Hippocampal formation (tissue), 2 donors: ENCODE measurements at places on chromosomes 7 and 10.
A peak's percentile ranks its signal among the peaks of the same experiment; 100 is the strongest.

- no peak for DNase-seq
Observed at GRCh38 chr10:80284522-80284921, 4.9 kb downstream of the MAT1A start.

- DNase-seq = no peak
Observed at GRCh38 chr10:100377830-100378229, 30.8 kb downstream of the SCD start.

DNA sequence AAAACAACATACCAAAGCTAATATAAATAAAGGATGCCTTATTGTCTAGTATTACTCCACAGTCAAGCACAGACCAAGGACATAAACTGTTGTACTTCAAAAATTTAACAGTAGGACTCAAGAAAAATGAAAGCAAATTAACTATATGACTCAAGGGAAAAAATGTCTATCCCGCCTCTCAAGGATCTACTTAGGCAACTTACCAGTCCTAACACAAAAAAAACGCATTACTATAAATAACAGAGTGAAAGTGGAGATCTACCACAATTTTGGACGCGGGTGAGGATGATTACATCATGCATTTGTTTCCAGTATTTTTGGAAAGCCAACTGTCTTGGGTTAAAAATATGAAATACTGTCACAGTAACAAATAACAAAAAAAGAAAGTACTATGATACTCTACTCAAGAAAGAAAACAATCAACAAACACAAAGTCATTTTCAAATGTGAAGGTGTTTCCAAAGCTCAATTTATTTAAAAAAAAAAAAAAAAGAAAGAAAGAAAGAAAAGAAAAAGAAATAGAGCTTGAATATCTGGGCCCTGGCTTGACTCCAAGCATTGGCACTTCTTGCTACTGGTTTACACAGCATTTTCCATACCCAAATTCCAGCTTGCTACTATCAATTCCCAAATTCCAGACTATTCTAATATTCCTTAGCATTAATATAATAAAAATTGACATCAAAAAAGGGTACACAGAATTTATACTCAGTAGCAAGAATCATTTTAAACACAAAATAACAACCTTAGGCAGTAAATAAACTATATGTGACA lies 99.4 kb downstream of the RSU1 start:
- no peak for DNase-seq

GRCh38 chr7:45007106-45007505 lies 7.1 kb downstream of the CCM2 start:
- DNase-seq = peak; percentile 19

GRCh38 chr10:43667317-43667731 lies 18.6 kb upstream of the ZNF32 start:
- DNase-seq = no peak

DNA sequence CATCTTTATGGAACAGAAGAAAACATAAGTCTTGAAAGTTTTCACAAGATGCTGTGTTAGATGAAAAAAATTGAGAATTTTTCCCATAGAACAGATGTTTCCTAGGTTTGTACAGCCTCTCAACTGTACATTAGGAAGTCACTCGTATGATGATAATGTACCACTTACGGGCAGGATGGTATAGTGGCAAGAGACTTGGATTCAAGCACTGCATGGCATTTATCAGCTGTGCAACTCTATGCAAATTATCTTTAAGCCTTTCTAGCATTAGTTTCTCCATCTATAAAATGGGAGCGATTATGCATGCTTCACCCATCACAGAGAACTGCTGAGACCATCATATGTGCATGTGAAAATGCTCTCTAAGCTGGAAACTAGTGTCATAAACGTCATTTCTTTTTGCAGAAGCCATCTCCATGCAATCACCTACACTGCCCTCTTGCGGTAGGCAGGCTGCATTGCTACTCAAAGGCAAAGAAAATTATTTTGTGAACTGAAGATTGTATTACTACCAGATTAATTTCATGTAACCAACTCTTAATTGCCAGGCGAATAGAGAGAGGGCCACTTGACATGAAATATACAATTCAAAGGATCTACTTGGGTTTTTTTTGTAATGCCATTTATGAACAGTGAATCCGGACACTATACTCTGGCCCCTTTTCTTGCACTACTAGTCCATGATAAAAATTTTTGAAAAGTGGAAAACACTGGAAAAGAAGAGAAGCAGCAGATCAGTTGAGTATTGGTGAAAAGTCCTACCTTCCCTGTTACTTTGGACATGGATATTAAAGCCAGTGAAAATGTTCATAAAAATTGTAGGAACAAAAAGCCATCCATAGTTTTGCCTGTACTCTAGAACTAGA lies 102.3 kb downstream of the JAZF1 start:
- peak; percentile 8 for DNase-seq

- DNase-seq = no peak
Observed at GRCh38 chr7:102389810-102390209, 6.4 kb upstream of the PRKRIP1 start.

DNA sequence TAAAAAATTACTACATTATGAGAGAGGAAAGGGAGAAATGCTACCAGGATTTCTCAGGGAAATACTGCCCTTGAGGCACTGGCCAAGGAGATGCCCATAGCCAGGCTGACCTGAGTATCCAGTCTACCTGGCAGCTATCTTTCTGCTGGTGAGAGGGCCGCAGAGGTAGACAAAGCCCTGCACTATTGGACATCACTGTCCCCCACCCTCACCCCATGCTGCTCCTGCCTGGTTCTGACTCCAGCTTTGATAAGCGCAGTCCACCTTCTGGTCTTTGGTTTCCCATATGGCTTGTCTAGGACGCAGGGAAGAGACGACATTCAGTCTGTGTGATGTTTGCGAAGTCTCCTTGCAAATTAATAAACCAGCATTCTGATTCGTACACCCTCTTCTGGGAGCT lies 3.7 kb downstream of the ITPRIP start:
- DNase-seq = no peak

- no peak for DNase-seq
Observed at GRCh38 chr10:614139-614711, 75.2 kb downstream of the DIP2C start.

DNA sequence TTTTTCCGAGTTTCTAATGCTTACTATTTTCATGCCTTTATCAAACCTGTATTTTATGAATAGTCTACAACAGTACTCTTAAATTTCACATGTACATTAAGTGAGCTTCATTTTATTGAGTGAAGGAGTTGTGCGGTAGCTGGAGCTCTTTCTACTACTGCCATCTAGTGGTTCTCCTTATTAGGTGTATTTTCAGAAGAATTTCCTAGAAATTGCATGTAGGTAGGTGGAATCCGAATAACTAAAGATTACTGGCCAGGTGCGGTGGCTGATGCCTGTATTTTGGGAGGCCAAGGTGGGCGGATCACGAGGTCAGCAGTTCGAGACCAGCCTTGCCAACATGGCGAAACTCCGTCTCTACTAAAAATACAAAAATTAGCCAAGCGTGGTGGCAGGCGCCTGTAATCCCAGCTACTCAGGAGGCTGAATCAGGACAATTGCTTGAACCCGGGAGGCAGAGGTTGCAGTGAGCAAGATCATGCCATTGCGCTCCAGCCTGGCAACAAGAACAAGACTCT lies 38.3 kb downstream of the LRRC72 start:
- DNase-seq = no peak

- DNase-seq = no peak
Observed at GRCh38 chr7:77516085-77516484, 21.0 kb upstream of the PTPN12 start.

- DNase-seq = no peak
Observed at GRCh38 chr7:29445736-29446135, 117.9 kb upstream of the PRR15 start.

DNA sequence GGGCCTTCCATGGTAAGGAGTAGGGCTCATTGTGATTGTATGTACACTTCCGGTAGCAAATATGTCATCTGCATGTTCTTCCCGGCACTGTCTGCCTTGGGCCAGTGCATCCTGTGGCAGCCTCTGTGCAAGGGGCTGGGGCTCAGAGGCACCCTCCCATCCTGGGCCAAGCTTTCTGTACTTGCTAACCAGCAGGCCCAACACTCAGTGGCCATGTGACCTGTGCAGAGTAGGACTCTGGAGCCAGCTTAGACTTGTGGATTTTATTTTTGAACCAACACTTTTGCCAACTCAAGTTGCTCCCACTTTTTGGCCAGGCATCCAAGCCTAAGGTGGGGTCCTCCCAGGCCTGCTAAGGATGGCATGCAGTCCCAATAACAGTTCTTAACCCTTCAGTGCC lies 25.0 kb downstream of the LDB3 start:
- no peak for DNase-seq

GRCh38 chr7:145737617-145738016 lies 379.0 kb upstream of the CNTNAP2 start:
- no peak for DNase-seq

GRCh38 chr10:101228153-101228965 lies 904 bp downstream of the LBX1 start:
- DNase-seq = no peak

- no peak for DNase-seq
Observed at GRCh38 chr10:103756277-103756869, 99.0 kb downstream of the SH3PXD2A start.

DNA sequence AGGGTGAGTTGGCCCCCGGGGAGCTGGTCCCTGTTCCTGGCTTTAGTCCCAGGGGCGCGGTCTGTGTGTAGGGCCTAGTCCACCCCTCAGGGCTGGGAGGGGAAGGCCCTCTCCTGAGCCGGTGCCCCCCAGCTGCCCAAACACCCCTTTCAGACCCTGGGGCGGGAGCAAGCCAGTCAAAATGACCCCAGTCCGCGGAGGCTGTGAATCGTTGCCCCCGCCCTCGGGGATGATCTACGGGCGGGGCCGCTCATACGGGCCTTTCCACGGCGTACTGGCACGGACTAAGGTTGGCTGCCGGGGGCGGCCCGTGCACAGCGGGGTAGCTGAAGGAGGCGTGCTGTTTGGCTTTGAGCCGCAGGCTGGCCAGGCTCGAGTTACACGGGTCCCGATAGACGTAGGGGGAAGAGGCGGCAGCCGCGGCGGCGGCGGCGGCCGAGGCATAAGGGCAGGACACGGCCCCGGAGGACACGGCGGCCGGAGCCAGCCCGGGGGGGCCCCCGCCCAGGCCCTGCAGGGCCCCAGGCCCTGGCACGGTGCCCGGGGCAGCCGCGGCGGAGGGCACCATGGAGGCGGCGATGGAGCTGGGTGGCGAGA lies 4.3 kb downstream of the ELOVL3 start:
- no peak for DNase-seq

- peak; percentile 76 for DNase-seq
Observed at GRCh38 chr10:71319042-71319799, at the start of gene SLC29A3. TSS of gene SLC29A3 (plus strand) at chr10:71319259. CDS start at chr10:71319310, 51 bp downstream.

DNA sequence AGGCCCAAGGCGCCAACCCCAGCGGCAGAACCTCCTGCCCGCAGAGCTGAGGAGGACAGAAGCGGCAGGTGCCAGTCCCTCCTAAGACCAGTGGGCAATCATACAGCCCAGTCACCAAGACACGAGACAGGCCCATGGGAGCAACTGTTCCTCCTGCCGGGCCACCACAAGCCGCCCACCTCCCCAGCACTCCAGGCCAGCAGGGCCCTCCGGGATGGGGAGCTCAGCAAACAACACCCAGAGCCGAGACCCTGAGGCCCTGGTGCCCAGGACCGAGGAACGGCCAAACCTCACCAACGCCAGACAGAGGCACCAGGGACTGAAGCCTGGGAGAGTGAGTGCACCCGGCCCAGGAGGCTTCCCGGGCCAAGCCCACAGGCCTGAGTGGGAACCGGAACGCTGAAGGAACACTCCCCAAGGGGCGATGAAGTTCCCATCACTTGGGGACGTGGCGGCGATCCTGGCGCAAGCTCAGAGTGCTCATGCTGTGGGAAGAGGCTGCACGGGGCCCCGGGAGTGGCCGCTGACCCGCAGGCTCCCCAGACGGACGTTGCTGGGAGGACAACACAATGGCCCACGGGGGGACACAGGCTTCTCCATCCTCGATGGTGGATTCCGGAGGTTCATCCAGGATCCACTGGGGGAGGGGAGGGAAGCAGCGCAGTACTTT lies 35.1 kb downstream of the GPER1 start:
- no peak for DNase-seq

GRCh38 chr10:105150259-105150880 lies 509.3 kb downstream of the SORCS3 start:
- DNase-seq = no peak

- DNase-seq = no peak
Observed at GRCh38 chr7:45085619-45086200, 3.1 kb downstream of the NACAD start.

DNA sequence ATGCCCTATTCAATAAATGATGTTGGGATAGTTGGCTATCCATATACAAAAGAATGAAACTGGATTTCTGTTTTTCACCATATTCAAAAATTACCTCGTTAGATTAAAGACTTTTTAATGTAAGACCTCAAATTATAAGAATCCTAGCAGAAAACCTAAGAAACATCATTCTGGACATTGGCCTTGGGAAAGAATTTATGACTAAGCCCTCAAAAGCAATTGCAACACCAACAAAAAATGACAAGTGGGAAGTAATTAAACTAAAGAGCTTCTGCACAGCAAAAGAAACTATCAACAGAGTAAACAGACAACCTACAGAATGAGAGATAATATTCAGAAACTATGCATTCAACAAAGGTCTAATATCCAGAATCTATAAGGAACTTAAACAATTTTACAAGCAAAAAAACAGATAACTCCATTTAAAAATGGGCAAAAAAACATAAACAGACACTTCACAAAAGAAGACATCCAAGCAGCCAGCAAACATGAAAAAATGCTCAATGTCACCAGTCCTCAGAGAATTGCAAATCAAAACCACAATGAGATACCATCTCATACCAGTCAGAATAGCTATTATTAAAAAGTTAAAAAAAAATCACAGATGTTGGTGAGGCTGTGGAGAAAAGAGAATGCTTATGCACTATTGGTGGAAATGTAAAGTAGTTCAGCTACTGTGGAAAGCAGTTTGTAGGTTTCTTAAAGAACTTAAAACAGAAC lies 309.8 kb downstream of the AHR start:
- no peak for DNase-seq

GRCh38 chr10:97821308-97822038 lies 28.2 kb upstream of the GOLGA7B start:
- DNase-seq = no peak

DNA sequence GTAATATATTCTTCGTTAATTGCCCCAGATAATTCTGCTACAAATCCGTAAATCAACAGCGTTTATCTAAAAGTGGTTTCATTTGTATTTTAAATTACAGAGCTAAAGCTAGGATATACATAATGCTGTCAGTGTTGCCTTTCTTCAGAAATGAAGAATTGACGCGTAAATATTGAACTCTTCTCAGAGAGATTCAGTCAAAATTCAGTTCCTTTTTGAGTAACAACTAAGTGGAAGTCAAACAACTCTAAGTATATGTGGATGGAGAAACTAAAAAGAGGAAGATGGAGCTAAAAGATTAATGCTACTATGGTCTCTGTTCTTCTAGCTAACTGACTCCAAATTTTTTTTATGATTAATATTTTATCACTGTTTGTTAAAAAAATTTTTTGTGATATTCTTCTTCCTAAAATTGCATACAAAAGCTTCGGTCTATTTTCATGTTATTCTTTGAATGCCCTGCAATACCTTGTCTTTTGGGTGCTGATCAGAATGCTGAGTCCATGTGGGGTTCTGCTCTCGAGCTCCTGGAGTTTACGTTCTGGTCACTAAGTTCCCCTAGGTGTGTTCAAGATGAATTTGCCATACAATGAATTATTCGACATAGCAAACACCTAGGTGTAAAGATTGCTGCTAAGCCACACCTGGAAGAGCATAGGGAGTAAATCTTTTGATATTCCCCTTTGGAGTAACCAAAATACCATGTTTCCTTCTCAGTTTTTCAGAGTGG lies 20.7 kb downstream of the MDFIC start:
- no peak for DNase-seq
